Ascending aorta (tissue), 2 donors: ENCODE measurements at places on chromosomes 2 and 18.

DNA sequence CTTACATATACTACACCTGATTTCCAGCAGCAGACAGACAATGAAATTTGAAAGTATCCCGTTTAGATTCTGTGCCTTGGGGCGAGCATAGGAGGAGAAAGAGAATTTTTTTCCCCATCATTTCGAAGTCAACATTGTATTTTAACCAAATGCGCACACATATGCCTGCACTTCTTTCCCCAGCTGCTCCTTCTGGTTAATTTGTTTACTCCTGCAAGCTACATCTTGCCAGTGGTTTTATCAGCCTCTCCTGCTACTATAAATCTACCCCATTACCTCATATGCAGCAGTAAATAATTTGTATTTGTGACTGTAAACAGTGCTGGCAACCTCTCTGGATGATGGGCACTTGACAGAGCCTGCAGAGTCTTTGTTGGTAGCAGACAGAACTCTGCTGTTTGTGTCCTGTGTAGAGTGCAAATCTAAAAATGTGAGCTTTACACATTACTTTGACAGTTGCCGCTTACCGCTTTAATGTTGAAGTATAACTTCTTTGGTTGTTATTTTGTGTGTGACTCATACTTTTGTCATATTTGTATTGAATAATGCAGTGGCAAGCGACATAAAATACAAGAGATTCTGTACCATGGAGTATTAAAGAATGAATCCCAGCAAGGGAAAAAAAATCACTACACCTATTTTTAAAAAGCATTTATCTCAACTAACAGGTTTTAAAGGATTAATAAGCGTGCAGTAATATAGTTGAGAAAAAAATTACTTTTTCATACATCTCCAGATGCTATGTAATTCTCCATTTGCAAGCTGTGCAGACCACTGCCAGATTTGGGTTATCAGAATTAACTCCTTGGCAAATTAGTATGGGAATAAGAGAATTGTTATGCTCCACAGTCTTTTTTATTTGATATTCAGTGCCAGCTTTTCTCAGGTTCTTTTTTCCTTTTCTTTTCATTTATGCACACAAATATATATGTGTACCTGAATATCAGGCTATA is 536.8 kb downstream of the XIRP2 start:
- no peak for DNase-seq

DNA sequence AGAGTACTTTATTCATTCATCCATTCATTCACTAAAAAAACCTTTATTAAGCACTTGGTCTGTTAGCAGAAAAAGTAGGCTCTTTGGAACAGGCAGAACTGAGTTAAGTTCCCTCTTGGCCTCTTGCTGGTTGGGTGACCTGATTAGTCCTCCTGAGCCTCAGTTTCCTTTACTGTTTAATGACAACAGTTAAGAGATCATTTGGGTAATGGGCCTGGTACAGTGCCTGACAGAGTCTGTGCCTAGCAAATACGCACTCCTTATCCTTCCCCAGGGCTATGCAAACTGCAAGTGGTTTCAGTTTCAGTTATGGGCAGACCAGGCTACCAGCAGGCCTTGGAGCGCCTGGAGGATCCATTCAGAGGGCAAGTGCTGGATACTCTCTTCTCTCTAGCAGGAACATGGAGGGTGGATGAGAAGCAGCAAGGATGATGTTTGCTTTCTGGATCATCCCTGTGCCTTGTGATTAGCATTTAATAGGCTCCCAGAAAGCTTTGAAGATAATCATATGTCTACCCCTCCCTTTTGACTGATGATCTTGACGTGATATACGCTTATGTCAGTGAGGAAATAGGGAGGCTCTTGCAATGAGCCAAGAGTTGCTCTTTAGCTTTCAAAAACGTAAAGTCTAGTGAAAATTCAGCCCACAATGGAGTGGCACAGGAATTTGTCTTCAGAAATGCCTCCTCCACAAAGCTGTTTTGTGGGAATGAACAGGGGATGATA is 12.4 kb upstream of the TAF1B start:
- DNase-seq: no peak

GRCh38 chr2:15178946-15179345 is 382.2 kb downstream of the NBAS start:
- DNase-seq: no peak

DNA sequence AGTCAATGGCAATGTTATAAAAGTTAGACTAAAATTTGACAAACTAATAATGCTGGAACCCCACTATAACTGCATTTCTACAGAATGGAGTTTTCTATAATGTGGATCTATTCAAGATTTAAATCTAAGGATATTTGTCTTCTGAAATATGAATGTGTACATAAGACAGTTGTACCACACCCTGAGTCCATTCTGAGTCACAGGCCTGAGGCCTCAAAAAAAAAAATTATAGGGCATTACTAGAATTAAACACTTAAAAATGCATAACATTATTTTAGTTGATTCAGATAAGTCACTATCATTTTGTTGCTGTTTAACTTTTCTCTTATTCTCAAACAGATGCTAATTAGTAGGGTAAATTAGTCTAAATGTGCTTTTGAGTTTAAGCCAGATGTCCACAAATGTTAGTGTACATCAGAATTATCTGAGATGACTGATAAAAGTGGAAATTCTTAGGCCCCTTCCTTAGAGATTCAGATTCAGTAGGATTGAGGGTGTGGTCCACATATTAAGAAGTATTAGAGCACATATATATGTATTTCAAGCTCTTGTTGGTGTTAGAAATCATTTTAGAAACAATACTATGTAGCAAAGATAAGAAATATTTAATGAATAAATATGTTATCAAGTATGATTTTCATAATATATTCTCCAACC is 42.4 kb upstream of the COL5A2 start:
- no peak for DNase-seq

- no peak for DNase-seq
These were observed 23.2 kb upstream of the RNF103 start for GRCh38 chr2:86646865-86647264.

DNA sequence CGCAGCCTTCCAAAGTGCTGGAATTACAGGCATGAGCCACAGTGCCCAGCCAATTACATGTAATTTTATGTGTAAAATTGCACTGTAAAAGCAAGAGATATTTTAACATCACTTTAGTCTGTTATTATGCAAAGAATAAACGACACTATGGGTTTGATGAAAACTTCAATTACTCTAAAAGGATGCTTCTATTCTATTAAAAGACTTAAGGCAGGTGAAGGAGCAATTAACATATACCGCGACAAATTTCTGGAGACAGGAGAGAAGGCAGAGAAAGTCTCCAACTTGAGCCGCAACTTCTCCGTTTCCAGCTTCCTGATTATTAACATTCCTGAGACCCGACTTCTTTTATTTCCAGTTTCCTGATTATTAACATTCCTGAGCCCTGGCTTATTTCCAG is 53.7 kb downstream of the FAM210A start:
- no peak for DNase-seq

- no peak for DNase-seq
These were observed 615.6 kb upstream of the CDH2 start for GRCh38 chr18:28792404-28793086.

- no peak for DNase-seq
These were observed 204.7 kb downstream of the INSIG2 start for GRCh38 chr2:118292991-118293390.

DNA sequence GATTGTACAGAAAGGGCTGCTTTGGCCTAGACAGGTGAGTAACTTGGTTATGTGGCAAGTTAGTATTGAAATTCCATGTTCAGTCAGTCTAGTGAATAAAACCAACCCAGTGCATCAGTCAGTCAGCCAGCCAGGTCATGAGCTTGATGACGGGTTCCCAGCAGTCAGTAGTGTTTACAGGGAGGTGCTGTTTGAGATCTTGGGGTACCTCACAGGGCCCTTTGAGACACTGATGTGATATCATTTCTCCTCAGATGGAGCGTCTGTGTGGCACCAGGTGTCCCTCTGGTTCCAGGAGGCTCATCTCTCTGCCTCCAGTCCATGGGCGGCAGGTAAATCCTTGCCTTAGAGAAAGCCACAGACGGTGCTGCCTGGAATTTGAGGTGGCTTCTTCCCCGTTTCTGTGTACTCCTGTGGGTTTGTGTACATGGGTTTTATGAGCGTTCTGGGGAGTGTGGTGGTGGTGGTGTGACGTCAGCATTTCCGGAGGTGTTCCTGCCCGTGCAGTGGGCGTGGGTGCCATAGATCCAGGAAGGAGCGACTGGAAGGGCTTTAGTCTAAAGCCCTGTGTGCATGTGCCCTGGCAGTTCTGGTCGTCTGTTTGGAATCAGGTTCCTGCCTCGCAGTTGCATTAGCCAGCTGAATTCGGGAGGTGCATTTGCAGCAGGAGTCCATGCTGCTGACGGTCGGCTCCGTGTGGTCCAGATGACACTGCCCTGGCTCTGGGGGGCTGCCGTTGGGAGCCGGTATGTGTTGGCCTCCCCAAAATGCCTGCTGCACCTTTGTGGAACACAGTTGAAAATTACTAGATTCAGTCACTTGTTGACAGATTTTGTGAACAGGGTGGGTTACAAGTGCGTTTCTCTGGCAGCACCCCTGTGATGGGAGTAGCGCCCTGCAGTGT is 2.1 kb downstream of the CTDP1 start:
- no peak for DNase-seq

- DNase-seq: no peak
These were observed 73.2 kb downstream of the WDSUB1 start for GRCh38 chr2:159213296-159213695.

DNA sequence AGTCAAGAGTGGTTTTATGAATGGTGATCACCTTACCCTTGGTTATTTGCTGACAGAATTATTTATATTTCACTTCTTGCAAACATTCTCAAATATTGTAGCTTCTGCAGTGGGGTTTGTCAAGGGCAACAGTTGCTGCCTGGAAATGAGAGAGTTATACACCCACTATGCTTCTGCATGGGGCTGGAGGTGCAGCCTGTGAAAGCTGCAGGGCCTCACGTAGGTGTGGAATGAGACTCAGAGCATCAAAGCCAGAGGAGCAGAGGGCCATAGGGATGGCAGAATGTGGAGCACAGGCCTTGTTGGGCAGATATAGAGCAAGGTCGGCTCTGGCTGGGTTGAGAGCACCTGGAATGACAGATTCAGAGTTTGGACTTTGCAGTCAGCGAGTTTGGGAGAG is 128.2 kb downstream of the ARHGEF4 start:
- no peak for DNase-seq

DNA sequence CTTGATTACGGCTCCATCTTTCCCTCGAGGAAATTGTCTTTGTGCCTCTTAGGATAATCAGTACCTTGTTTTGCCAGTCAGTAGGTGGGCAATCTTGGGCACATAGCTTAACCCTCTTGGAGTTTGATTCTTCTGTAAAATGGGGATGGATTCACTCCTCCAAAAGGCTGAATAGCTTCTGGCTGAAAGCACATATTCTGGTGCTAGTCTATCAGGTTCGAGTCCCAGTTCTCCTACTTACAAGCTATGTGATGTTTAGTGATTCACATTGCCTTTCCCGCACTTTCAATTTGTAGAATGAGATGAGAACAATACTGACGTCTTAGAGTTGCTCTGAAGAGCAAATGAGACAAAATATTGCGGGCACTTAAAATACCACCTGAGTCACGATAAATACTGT is 43.9 kb downstream of the ATIC start:
- DNase-seq: no peak

DNA sequence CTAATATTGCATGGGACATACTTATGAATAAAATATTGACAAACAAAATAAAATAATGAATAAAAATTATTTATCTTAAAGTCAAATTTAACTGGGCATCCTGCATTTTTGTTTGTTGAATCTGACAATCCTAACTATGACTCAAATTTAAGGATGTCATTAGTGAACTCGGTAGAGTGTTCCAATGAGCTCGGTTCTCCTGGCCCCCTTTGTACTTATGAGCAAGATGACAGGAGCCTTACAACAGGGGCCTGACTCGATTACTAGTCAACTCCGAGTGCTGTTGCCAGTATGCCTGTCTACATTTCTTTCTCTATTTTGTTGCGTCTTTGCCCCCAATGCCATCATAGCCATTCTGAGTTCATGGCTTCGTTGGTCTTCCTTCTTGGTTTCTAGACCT is 40.3 kb downstream of the HRH4 start:
- no peak for DNase-seq

DNA sequence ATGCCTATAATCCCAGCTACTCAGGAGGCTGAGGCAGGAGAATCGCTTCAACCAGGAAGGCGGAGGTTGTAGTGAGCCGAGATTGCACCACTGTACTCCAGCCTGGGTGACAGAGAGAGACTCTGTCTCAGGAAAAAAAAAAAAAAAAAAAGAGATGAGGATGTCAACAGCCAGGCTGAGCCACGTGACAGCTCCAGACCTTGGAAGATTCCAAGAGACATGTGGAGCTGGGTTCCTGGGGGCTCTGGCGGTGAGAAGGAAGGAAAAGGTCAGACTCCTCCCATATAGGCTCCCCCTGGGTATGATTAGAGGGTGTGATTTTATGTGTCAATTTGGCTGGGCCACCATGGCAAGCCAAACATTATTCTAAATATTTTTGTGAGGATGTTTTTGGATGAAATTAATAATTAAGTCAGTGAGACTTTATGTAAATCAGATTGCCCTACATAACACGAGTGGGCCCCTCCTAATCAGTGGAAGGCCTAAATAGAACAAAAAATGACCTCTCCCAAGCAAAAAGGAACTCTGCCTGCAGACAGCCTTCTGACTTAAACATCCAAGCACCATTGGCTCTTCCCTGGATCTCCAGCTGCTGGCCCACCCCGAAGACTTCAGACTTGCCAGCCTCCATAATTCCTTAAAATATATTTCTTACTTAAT is 81.6 kb downstream of the MRO start:
- no peak for DNase-seq

DNA sequence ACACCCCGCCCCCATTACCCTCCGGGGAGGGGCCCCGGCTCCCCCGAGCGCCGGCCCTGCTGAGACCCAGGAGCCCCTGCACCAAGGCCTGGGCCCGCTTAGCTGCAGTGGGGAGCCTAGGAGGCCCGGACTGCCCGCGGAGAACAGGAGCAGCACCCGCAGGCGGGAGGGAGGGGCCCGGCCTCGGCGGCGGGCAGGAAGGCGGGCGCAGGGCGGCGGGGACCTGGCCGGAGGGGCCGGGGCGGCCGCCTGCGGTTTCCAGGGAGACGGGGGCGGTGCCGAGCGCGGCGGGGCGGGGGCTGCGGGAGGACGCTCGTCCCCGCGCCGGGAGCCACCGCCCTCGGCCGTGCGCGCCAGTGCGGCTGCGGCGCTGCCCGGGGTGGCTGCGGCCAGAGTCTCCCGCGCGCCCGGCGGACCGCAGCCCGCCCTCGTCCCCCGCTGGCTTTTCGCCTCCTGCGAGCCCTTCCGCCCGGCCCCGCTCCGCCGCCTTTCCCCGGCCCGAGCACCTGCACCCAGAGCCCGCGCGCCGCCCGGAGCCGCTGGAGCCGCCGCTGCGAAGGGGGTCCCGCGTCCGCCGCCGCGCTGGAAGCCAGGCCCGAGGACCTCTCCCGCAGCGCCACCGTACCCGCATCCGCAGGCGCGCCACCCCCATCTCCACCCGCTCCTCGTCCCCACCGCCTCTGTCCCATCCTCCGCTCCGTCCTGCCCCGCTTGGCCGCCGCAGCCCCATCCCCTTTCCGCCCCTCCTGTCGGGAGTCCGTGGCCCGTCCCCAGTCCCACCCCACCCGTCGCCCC is 17.2 kb downstream of the GPC1 start:
- DNase-seq: no peak

- no peak for DNase-seq
These were observed 175.1 kb downstream of the NCK2 start for GRCh38 chr2:105919826-105920225.
